ENCODE measurements at places on chromosomes 4 and X. TPM values are rescaled to one million over a fixed set of nuclear protein-coding genes. Genes with fewer than 3 reads are reported as not detected.

DNA sequence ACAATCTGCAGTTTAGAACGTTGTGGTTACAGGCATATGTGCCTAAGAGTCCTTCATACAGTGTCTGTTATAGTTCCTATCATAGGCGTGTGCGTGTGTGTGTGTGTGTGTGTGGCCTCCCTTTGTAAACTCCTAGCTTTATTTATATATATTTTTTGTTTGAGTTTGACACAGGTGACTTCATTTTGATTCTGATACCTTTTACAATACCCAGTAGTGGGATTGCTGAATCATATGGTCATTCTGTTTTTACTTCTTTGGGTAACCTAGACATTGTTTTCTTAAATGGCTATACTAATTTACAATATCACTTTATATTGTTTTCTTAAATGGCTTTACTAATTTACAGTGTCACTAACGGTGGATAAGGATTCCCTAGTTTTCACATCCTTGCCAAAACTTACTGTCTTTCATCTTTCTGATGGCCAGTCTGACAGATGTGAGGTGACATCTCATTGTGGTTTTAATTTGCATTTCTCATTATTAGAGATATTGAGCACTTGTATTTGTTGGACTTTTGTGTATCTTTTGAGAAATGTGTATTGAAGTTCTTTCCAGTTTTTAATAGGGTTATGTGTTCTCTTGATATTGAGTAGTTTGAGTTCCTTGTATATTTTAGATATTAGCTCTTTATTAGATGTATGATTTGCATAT, 211.1 kb upstream of the NUDT6 start:
- DNase-seq: no peak

GRCh38 chrX:40646489-40647306, 663 bp downstream of the CXorf38 start:
- peak; percentile 46 for DNase-seq

DNA sequence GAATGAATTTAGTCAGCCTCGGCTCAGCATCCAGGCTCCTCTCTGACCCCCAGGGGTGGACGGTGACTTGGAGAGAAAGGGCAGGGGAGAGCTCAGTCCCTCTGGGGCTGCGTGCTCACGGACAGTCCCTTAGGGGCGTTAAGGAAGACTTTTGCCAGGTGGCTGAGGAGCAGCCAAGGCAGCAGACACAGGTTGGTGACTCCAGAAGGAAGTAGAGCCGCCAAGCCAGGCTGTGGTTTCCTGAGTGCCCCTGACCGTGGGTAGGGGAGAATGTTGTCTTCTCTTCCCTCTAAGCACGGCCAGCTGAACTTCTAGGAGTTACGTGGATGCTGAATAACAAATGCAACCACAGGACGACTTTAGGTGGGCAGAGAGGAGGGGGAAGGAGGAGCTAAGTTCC, 91.0 kb upstream of the MTM1 start:
- DNase-seq: no peak

The CDKL2 gene
- polyA plus RNA-seq: not detected

The NOX1 gene
- polyA plus RNA-seq: not detected

The BST1 gene
- polyA plus RNA-seq: 1.9 TPM
